ENCODE measurements at places on chromosomes 1 and 21. TPM values are rescaled to one million over a fixed set of nuclear protein-coding genes. Genes with fewer than 3 reads are reported as not detected.

- peak; percentile 53 for DNase-seq
Observed at GRCh38 chr1:205907794-205908193, 35.5 kb downstream of the SLC26A9 start.

- DNase-seq, result no peak
Observed at GRCh38 chr1:203701606-203702005, 63.4 kb upstream of the LAX1 start.

DNA sequence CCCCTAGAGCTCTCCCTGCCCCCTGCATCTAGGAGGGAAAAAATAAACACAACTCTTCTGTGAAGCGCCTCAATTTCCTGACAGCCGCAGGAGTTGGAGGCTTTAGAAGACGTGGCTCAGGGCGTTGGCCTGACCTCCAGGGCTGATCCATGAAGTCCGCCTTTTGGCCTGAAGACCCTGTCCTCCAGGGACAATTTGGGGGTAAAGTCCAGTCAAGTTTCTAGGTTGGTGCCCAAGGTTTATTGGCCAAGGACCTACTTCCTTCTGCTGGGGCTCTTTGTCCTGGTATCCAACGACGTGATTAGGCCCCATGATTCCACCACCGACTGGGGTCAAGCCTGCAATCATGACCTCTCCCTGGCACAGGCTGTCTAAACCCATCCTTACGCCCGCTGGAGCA lies 54.9 kb downstream of the PTPRF start:
- no peak for DNase-seq

DNA sequence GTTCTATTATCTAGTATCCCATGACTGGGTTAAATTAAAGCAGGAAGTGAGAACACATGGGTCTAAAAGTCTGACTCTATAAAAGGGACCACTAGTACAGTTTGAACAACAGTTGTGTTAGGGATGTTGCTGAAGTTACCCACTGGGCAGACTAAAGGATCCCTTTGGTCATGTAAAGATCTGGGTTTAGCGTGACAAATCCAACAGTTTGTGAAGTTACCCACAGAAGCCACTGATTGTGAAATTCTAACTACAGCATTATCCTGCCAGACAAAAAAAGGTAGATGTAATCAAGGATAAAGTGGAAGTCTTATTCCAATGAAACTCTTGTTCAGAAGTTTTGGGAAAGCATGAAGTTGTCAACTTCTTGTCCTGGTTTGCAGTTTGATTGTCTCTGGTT lies 5.7 kb downstream of the QSOX1 start:
- no peak for DNase-seq

- peak; percentile 68 for DNase-seq
Observed at GRCh38 chr1:975896-976683, 5.8 kb downstream of the PERM1 start.

DNA sequence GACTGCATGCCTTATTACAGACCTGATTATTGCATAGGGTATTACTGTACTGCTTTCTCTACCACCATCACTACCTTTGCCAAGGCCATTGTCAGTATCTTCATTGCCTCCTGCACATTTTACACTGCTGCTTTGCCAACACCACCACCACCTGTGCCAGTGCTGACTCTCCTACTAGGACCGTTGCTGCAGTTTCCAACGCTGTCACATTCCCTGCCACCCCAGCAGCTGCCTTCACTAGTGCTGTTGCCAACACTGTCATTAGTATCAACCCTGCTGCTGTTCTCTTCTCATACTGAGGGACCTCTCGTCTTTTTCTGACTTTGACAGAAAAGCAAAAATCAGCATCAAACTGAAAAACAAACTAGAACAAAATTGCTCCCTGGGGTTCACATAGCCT lies 394.9 kb upstream of the B3GALT2 start:
- DNase-seq, result no peak

DNA sequence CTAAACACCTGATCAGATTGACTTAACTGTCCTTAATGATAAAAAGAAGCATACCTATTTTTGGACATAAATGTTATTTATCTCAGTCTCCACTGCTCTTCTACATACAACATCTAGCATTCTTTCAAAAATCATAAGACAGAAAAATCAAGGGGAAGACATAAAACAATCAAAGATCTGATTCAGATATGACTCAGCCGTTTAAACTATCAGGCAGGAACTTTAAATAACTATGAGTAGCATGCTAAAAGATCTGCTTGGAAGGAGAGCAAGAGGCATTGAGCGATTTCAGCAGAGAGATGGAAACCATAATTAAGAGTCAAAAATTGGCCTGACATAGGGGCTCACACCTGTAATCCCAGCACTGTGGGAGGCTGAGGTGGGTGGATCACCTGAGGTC lies 27.2 kb upstream of the SLC22A15 start:
- peak; percentile 15 for DNase-seq

GRCh38 chr1:203040513-203041275 lies 14.4 kb downstream of the PPFIA4 start:
- no peak for DNase-seq

GRCh38 chr21:37119421-37120218 lies 46.6 kb downstream of the TTC3 start:
- DNase-seq, result no peak

- no peak for DNase-seq
Observed at GRCh38 chr1:46798810-46799209, at the start of gene CYP4B1. Gene CYP4B1 (plus strand): TSS chr1:46799046. CDS start chr1:46799082, 36 bp downstream.

DNA sequence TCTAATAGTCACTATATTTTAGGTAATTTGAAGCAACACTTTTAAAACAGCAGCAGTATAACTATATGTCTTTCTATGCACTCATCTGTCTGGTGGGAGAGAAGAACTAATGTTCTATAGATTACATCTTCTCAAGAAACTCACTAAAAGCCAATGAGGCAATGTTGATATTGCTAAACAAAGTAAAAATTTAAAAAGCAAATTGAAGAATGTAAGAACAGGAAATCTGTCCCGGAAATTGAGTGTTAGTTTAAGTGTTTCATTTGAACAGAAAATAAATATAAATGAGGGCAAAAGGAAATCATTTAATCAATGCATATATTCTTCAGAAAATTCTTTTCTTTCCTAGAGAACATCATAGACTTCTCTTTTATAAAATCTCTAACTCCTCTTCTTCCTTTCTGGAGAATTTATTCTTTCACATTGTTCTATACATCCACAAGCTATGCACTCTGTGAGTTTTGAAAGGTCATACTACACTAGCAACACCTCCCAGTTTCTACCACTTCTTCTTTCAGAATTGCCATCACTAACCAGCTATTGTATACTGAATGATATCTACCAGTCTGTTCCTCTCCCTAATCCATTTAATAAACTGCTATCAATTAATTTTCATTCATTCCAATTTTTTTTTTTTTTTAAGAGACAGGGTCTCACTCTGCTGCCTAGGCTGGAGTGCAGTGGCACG lies 153.0 kb downstream of the USH2A start:
- no peak for DNase-seq

DNA sequence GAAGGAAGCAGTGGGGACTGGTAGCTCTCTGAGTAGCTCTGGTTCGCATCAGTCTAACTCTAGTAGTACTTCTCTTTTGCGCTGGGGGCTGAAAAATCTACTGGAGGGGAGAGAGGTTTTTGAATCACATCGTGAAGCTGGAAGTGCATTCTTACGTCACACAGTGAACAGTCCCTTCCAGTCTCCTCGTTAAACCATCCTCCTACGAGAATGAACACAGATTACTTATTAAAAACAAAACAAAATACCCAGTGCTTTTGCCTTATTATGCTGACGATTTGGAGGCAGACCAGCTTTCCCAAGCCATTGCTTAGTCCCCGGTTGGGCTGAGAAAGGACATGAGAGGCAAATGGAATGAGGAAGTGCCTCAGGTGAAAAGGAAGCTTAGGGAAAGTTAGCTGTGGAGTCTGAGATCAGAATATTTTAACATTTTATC lies 16.1 kb downstream of the HUNK start:
- no peak for DNase-seq

- DNase-seq, result no peak
Observed at GRCh38 chr1:59007820-59008598, 224.2 kb upstream of the JUN start.

DNA sequence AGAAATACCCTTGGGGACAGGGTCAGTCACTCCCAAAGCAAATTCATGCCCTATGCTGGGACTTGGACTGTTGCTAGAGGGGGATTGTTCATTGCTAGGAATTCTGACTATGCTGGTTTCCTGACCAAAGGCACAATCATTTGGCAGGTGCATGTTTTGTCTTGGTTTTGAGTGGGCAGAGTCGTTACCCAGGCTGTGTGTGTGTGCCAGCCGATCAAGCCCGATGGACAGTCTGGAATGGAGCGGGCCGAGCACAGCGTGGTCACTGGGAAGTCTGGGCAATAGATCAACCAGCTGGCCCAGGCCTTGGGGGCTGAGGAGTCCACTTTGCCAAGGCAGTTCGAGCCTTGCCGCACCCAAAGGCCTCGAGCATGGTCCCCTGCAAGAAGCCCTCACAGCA lies 60.9 kb downstream of the HTR6 start:
- no peak for DNase-seq

- DNase-seq, result no peak
Observed at GRCh38 chr1:2642131-2642559, 9.3 kb upstream of the MMEL1 start.

- DNase-seq, result no peak
Observed at GRCh38 chr21:14753069-14753465, 207.0 kb upstream of the SAMSN1 start.

- no peak for DNase-seq
Observed at GRCh38 chr1:46180082-46180616, 3.9 kb upstream of the P3R3URF start.

GRCh38 chr21:44767834-44768831 lies 33.5 kb downstream of the UBE2G2 start:
- DNase-seq, result no peak

- DNase-seq, result peak; percentile 63
Observed at GRCh38 chr1:19405761-19406487, 79.4 kb downstream of the CAPZB start.

GRCh38 chr1:63874278-63874880 lies 100.6 kb downstream of the ROR1 start:
- DNase-seq, result peak; percentile 38

- DNase-seq, result no peak
Observed at GRCh38 chr1:15201849-15202551, 45.0 kb upstream of the FHAD1 start.

- DNase-seq, result no peak
Observed at GRCh38 chr1:7009741-7010525, 224.7 kb downstream of the CAMTA1 start.

The SYT11 gene
- 45.3 TPM for total RNA-seq

The C1orf226 gene
- 0.35 TPM for total RNA-seq

The ZNF683 gene
- not detected for total RNA-seq

The TMEM240 gene
- 4.5 TPM for total RNA-seq

Data from HFFc6 (cell line).